Breast epithelium (tissue), 4 donors: ENCODE measurements at places on chromosomes 3 and 15. TPM values are rescaled to one million over a fixed set of nuclear protein-coding genes. Genes with fewer than 3 reads are reported as not detected.

DNA sequence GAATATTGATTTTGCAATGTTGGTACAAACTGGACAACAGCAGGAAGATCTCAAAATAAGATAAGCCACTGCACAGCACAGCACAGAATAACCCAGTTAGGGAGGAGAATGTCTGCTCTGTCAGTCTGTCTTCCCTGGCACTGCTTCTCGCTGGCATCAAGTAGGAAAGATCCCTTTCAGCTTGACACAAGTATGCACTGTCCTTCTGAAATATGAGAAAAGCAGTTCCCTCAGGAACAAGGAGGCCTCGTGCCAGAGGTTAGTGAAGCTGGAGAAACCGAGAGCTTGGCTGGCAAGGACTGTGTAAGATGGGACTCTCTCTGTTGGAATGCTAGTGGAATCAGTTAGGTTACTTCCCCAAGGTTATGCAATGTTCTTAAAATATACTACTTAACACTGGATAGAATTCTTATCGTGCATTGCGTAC, 59.1 kb downstream of the FMN1 start:
- no peaks in the 10 kb centered on the region for H3K4me1 ChIP-seq
- no peaks in the 10 kb centered on the region for H3K27me3 ChIP-seq
- no peak for DNase-seq
- H3K4me3 ChIP-seq, result no peak overlapping the region
- peak overlapping the region; percentile 51 for H3K27ac ChIP-seq

- DNase-seq, result no peak
- H3K36me3 ChIP-seq, result no peaks in the 10 kb centered on the region
- H3K4me1 ChIP-seq, result no peaks in the 10 kb centered on the region
- H3K27me3 ChIP-seq, result no peaks in the 10 kb centered on the region
- no peak overlapping the region for H3K4me3 ChIP-seq
- H3K27ac ChIP-seq, result no peak overlapping the region
These were observed 4.5 kb upstream of the GJD2 start for GRCh38 chr15:34759347-34759746.

DNA sequence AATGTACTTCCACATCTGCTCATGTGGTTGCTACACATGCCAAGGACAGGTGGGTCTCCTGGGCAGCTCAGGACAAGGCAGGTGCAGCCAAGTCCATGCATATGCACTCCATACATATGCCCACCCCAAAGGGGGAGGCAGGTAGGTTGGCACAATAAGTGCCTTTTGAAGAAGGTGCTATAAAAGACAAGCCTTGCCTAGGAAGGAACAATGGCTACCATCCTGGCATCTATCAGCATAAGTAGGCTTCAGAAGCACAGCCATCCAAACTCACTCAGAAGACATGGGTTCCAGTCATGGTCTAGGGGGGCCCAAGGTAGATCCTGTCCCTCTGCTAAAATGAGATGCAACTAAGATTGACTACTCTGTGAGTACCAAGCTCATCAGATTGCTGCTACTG, 34.6 kb downstream of the NBEAL2 start:
- DNase-seq, result no peak
- H3K36me3 ChIP-seq, result peaks cover 11% of the 10 kb centered on the region
- no peaks in the 10 kb centered on the region for H3K27me3 ChIP-seq
- no peaks in the 10 kb centered on the region for H3K4me1 ChIP-seq

Gene PLA1A
- 2.1 TPM for total RNA-seq

Gene FSTL1
- total RNA-seq, result 1,263 TPM

Gene ZPLD1
- total RNA-seq, result 0.59 TPM
